ENCODE measurements at places on chromosomes 1 and 21. TPM values are rescaled to one million over a fixed set of nuclear protein-coding genes. Genes with fewer than 3 reads are reported as not detected.

CD1B gene
- 0.30 TPM for polyA plus RNA-seq

OBSCN gene
- 26.1 TPM for polyA plus RNA-seq

ROR1 gene
- 2.9 TPM for polyA plus RNA-seq

XCL1 gene
- polyA plus RNA-seq: 0.29 TPM

GJA9 gene
- polyA plus RNA-seq: 0.05 TPM

ETV3L gene
- polyA plus RNA-seq: not detected

GNPAT gene
- 50.5 TPM for polyA plus RNA-seq

SHE gene
- 15.1 TPM for polyA plus RNA-seq

- no peaks in the 10 kb centered on the region for H3K36me3 ChIP-seq
- H3K4me3 ChIP-seq: no peak within 1 kb of the TSS
- peak within 1 kb of the TSS; percentile 42 for H3K27ac ChIP-seq
- peak; percentile 79 for DNase-seq
Observed at GRCh38 chr1:52632732-52633290, at the start of gene SHISAL2A. TSS of gene SHISAL2A (plus strand) at chr1:52633168. CDS start at chr1:52633494, 326 bp downstream.

DNA sequence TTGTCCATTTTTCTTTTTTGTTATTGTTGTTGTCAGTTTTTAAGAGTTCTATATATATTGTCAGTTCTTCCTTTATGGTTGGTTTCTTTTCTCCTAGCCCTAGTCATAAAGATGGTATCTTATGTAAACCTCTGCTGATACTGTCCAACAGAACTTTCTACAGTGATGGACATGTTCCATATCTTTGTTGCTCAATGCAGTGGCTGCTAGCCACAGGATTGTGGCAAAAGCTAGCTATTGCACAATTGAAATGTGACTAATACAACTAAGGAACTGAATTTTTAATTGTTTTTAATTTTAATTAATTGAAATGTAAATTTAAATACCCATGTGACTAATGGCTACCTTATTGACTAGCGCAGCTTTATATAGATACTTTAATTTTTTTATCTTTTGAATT lies 411.8 kb upstream of the PTBP2 start:
- no peak overlapping the region for H3K4me3 ChIP-seq
- no peaks in the 10 kb centered on the region for H3K4me1 ChIP-seq
- H3K27ac ChIP-seq: no peak overlapping the region
- no peak for DNase-seq

- no peak for DNase-seq
- H3K27me3 ChIP-seq: no peaks in the 10 kb centered on the region
- no peak overlapping the region for H3K27ac ChIP-seq
- no peak overlapping the region for H3K4me3 ChIP-seq
- no peaks in the 10 kb centered on the region for H3K4me1 ChIP-seq
Observed at GRCh38 chr1:25674807-25675084, 58.2 kb downstream of the MAN1C1 start.

DNA sequence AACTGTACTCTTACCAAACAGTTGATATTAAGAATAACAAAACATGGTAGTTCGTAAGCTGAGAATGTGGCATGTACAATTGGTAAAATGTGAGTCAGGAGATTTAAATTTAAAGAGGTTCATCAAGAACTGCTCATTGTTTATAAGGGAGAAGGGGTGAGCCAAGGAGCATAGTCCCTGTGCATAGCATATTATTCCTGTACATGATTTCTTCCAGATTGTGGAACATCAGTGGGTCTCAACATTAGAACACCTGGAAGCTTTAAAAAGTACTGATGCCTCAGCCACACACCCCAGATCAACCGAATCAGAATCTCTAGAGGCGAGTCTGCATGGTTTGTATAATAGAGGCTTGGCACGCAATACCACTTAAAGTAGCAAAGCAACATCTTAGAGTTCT lies 56.1 kb downstream of the KCTD3 start:
- no peak for DNase-seq
- no peak overlapping the region for H3K27ac ChIP-seq

GRCh38 chr1:202589190-202589930 lies 120.9 kb downstream of the SYT2 start:
- H3K27ac ChIP-seq: peak overlapping the region; percentile 88
- H3K4me3 ChIP-seq: no peak overlapping the region
- H3K27me3 ChIP-seq: no peaks in the 10 kb centered on the region

DNA sequence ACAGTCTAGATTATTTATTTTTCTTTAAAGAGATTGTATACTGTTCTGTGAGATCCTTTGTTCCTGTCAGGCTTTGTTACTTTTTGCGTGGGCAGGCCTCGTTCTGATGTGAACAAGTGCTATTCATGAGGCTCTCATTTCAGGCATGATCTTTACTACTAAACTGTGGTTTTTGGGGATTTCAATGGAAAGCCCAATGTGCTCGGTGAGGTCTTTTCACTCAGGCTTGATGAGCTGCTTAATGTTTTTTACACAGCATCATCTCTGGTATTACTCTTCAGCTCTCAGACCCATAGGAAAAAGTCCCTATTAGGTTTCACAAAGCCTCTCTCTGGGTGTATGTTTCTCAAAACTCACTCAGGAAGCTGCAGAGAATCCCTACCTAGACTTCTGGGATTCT lies 419.4 kb downstream of the GPATCH2 start:
- no peaks in the 10 kb centered on the region for H3K36me3 ChIP-seq
- no peak overlapping the region for H3K4me3 ChIP-seq
- H3K4me1 ChIP-seq: no peaks in the 10 kb centered on the region
- no peaks in the 10 kb centered on the region for H3K27me3 ChIP-seq

DNA sequence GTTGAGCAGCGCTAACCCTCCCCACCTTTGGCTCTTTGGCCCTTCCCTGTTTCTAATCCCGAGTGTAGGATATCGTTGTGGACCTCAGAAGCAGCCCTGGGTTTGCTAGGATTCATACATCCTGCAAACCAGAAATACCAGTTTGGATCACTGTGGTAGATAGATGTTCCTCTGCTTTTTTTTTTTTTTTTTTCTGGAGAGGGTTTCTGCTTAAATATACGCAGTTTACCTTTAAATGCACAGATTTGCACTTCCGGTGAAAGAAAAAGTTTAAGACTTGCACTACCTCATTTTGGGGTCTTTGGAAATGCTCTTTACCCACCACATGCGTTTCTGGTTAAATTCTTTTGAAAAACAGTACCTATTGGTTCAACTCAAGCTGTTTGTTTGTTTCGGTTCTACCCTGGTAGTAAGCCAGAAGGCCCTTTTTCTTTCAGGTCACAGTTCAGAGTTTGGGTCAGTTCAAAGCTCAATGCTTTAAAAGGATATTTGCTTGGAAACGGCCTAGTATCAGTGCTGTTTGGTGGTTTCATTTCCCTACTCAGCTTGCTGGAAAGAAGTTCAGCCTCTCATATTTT lies 908 bp downstream of the DDI2 start:
- peak overlapping the region; percentile 89 for H3K27ac ChIP-seq
- H3K4me1 ChIP-seq: peaks cover 40% of the 10 kb centered on the region
- DNase-seq: no peak
- H3K27me3 ChIP-seq: no peaks in the 10 kb centered on the region
- H3K36me3 ChIP-seq: peaks cover 2% of the 10 kb centered on the region

DNA sequence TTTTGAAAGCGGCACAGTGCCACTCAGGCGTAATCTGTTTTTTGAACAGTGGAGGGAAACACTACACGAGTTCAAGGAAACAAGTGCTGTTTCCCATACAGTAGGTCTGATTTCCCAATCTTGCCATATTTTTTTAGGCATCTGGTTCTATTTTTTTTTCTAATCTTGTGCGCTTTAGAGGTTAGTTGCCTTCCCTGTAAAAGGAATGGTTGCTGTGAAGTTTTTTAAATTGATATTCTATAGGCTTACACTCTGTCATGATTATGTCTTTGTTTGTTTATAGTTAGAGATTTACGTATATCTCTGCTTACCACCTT lies 1.2 kb downstream of the NASP start:
- H3K36me3 ChIP-seq: peaks cover 4% of the 10 kb centered on the region
- no peaks in the 10 kb centered on the region for H3K27me3 ChIP-seq
- no peak for DNase-seq
- peak overlapping the region; percentile 84 for H3K27ac ChIP-seq

- H3K4me1 ChIP-seq: peaks cover 3% of the 10 kb centered on the region
- DNase-seq: no peak
- no peak overlapping the region for H3K27ac ChIP-seq
- peaks cover 24% of the 10 kb centered on the region for H3K27me3 ChIP-seq
Observed at GRCh38 chr1:151718666-151719065, 2.1 kb upstream of the CELF3 start.

GRCh38 chr1:85283475-85284199 lies 7.2 kb upstream of the BCL10 start:
- no peak for DNase-seq
- H3K27ac ChIP-seq: no peak overlapping the region
- H3K36me3 ChIP-seq: no peaks in the 10 kb centered on the region
- no peaks in the 10 kb centered on the region for H3K4me1 ChIP-seq
- no peak overlapping the region for H3K4me3 ChIP-seq
- H3K27me3 ChIP-seq: no peaks in the 10 kb centered on the region

- no peak for DNase-seq
- peak overlapping the region; percentile 99 for H3K27ac ChIP-seq
- peaks cover 4% of the 10 kb centered on the region for H3K36me3 ChIP-seq
Observed at GRCh38 chr1:89995598-89996449, 914 bp downstream of the ZNF326 start.

DNA sequence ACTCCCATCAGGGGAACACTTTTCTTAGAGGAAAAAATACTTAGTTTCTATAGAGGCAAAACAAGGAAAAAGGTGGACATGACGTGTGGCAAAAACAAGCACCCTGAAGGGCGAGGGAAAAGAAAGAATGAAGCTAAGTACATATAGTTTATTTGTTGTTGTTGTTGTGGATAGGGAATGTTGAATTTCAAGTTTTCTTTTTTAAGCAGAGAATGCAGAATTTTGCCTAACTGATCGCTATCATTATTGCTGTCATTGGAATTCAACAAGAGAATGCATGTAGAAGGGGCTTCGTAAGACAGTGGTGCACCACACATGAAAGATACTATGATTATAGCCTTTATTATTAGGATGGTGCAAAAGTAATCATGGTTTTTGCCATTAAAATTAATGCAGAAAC lies 144.0 kb downstream of the LMO4 start:
- H3K27ac ChIP-seq: no peak overlapping the region
- no peaks in the 10 kb centered on the region for H3K4me1 ChIP-seq
- DNase-seq: no peak
- no peaks in the 10 kb centered on the region for H3K36me3 ChIP-seq
- H3K4me3 ChIP-seq: no peak overlapping the region
- no peaks in the 10 kb centered on the region for H3K27me3 ChIP-seq

DNA sequence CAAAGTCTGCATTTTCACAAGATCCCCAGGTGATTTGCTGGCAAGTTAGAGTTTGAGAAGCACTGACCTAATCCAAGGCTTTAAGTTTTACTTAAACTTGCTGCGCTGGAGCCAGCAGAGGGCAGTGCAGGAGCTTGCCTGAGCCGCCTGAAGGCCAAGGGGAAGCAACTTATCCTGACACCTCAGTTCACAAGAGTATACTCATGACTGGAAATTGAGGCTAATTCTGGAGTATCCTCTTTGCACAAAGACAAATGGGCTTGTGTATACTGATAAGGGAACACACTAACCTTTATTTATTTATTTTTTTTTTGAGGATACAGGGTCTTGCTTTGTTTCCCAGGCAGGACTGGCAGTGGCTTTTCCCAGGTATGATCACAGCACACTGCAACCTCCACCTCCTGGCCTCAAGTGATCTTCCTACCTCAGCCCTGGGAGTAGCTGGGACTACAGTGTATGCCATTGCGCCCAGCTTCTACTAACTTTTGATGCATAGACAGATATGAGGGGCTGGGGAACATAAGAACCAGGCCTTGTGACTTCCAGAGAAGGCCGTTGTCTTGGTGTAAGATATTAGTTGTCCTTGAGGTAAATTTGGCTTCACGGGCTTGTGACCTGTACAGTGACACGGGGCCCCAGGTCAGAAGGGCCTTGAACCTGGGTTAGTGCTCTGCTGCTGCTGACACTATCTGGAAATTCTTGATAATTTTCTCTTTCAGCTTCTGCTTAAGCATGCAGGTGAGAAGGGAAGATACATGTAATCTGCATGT lies 29.0 kb upstream of the SLAMF1 start:
- H3K4me3 ChIP-seq: no peak overlapping the region
- no peak overlapping the region for H3K27ac ChIP-seq
- no peaks in the 10 kb centered on the region for H3K27me3 ChIP-seq
- no peaks in the 10 kb centered on the region for H3K4me1 ChIP-seq
- no peaks in the 10 kb centered on the region for H3K36me3 ChIP-seq

DNA sequence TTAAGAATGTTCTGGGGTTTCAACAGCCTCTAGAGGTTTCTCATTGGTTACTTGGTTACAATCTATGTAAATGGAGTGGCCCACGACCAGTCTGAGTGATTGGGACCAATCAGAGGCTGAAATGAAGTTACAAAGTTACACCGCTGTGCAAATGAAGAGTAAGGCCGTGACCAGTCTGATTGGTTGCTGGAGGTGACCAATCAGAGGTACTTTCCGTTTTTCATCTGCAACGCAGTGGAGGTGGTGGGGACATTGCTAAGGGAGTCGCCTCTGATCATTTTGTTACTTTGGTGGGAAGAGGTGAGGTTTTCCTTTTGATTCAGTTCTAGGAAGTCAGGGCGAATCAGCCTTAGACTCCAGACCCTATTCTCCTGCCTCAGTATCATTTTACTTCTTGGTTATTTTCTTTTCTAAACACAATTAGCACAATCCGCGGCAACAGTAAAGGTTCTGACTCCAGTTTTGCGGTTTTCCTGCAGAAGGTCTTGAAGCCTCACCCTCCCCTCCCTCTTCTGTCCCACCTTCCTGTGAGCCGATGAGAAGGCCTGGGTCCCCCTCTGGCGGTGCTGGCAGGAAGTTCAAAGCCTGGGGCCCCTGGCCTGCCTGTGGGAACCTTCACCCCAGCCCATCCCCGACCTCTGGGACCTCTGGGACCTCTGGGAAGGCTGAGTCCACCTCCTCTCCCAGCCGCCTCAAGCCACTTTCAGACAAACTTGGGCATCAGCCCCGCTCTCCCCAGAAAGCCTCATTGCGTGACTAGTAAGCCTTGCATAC lies 38.7 kb upstream of the TTC34 start:
- no peak overlapping the region for H3K27ac ChIP-seq
- H3K4me1 ChIP-seq: no peaks in the 10 kb centered on the region
- no peaks in the 10 kb centered on the region for H3K36me3 ChIP-seq
- no peak for DNase-seq

GRCh38 chr1:14476170-14476955 lies 122.1 kb upstream of the KAZN start:
- no peaks in the 10 kb centered on the region for H3K4me1 ChIP-seq
- no peak for DNase-seq
- no peak overlapping the region for H3K27ac ChIP-seq
- H3K36me3 ChIP-seq: no peaks in the 10 kb centered on the region
- no peak overlapping the region for H3K4me3 ChIP-seq

- no peak for DNase-seq
- H3K4me3 ChIP-seq: no peak overlapping the region
- no peaks in the 10 kb centered on the region for H3K27me3 ChIP-seq
- peaks cover 30% of the 10 kb centered on the region for H3K36me3 ChIP-seq
Observed at GRCh38 chr1:11948822-11949458, 14.4 kb downstream of the PLOD1 start.

- no peaks in the 10 kb centered on the region for H3K36me3 ChIP-seq
- no peak overlapping the region for H3K4me3 ChIP-seq
- no peaks in the 10 kb centered on the region for H3K27me3 ChIP-seq
- no peak for DNase-seq
Observed at GRCh38 chr1:167899253-167899681, 14.7 kb downstream of the ADCY10 start.

GRCh38 chr1:156677616-156678596 lies 699 bp upstream of the NES start:
- H3K36me3 ChIP-seq: no peaks in the 10 kb centered on the region
- peak; percentile 88 for DNase-seq
- no peaks in the 10 kb centered on the region for H3K27me3 ChIP-seq
